ENCODE measurements at places on chromosomes 16 and 17.

DNA sequence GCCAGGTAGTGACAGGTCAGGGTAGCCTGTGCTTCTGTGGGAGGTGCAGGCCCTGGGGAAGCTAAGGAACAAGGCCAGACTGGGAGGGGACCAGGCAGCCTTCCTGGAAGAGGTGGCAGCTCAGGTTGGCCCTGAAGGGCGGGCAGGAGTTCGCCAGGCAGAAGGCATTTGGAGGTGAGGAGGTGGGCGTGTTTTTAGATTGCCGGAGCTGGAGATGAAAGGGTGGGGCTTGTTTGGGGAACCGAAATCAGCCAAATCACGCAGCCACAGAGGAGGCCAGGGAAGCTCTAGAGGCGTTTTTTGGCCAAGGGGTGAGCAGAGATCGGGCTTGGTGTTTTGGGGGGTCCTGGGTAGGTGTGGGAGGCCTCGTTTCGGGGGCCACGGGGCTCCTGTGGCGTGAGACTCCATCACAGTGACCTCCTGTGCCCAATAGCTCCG is 7.6 kb downstream of the ADCY7 start:
- peak; percentile 35 for DNase-seq

- DNase-seq: no peak
These were observed 125.2 kb downstream of the C16orf78 start for GRCh38 chr16:49498666-49499413.

- DNase-seq: no peak
These were observed 2.6 kb downstream of the GPS2 start for GRCh38 chr17:7312432-7313087.

DNA sequence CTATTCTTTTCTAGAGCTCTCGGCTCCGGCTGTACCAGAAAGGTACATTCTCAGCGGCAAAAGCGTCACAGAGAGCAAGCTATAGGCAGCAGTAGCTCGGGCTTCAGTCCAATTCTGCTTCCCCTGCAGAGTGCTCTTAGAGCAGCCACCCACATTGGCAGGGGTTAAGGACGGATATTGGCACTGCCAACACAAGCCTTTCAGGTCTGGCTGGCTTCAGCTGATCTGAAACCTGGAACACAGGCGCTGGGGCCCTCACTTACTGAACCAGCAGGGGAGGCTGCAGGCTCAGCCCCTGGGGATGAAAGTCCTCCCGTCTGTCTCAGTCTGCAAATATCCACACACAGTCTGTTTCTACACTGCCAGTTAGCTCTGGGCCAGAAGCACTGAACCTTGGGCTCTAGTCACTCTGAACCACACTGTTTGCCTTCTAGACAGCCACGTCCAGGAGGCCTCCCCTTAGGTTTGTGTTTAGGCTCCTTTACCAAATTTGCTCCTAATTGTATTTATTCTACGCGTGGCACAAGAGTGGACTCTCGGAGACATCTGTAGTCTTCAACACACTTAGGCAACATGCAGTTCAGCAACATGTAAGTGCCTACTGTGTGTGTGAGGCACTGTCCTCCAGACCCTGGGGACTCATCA is 40.1 kb downstream of the HIC1 start:
- no peak for DNase-seq

GRCh38 chr17:39863244-39863917 is 731 bp downstream of the IKZF3 start:
- DNase-seq: no peak

- no peak for DNase-seq
These were observed 102.1 kb downstream of the ZNF778 start for GRCh38 chr16:89319631-89319885.

DNA sequence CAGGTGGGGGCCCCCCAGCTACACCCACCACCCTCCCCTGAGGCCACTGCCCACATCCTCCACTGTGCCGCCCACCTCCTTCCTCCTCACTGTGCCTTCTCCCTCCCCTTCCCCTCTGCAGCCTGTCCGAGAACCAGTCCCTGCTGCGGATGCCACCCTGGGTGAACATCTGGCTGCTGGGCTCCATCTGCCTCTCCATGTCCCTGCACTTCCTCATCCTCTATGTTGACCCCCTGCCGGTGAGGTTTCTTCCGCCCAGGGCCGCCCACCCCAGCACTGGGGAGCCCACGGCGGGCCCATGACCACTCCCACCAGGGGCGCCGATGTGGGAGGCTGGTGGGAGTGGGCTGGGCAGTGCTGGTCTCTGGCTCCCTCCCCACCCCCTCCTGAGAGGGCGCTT is 22.1 kb downstream of the RABEP2 start:
- DNase-seq: no peak

DNA sequence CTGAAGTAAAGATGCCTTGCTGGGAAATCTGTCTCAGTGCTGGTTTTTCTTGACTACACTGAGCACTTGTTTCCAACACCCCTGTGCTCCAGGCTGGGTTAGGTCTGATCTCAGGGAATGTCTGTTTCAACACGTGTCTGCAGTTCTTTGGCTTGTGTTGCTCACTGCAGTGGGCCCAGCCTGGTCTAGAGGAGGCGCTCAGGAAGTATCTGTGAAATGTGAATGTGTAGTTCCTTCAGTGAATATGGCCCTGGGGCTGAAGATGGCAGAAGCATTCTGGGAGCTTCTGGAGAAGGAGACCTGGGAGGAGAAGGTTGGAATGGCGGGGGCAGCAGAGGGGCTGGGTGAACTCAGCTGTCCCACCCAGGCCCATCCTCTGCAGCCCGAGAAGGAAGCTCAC is 8.1 kb upstream of the YPEL3 start:
- no peak for DNase-seq

DNA sequence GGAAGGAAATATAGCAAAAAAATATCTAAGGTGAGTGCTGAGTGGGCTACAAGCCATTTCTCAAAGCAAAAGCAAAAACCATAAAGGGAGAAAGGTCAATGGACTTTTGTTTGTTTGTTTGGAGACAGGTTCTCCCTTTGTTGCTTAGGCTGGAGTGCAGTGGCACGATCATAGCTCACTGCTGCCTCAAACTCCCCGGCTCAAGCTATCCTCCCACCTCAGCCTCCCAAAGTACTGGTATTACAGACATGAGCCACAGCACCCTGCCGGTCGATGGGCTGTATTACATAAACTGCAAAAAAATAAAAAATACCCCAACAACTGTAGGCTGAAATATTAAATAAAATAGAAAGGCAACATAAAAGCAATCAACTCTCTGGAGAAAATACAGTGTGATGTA is 3.5 kb upstream of the RBBP6 start:
- no peak for DNase-seq

DNA sequence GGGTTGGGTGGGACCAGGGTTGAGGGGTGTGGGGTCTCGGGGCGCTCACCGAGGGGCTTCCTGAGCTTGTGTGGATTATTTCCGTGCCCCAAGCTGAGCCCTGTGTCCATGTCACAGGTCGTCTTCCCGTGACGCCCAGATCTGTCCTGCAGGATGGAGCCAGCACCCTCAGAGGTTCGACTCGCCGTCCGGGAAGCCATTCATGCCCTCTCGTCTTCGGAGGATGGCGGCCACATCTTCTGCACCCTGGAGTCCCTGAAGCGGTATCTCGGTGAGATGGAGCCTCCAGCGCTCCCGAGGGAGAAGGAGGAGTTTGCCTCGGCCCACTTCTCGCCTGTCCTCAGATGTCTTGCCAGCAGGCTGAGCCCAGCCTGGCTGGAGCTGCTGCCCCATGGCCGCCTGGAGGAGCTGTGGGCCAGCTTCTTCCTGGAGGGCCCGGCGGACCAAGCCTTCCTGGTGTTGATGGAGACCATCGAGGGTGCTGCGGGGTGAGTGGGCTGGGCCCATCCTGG is 1.0 kb downstream of the TELO2 start:
- no peak for DNase-seq

GRCh38 chr17:16880121-16880842 is 91.6 kb downstream of the TNFRSF13B start:
- DNase-seq: no peak

DNA sequence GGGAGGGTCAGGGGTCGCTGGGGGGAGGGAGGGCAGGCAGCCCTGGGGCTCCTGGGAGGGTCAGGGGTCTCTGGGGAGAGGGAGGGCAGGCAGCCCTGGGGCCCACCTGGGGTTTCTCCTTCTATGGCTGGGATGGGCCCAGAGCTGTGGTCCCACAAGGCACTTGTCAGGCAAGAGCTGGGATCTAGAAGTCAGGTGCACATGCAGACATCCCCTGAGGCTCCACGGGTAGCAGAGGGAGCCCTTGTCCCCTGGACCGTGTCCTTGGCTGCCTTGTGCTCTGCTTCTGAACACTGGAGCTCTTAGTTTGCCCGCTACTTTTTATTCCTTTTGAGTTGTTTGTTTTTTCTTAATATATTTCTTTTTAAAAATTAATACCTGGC is 1.8 kb downstream of the TUBB3 start:
- DNase-seq: no peak

GRCh38 chr17:56319531-56319930 is 166.3 kb downstream of the ANKFN1 start:
- DNase-seq: no peak

- DNase-seq: no peak
These were observed 6.4 kb upstream of the ZNF750 start for GRCh38 chr17:82846061-82846691.

- DNase-seq: no peak
These were observed 218.7 kb downstream of the RPTOR start for GRCh38 chr17:80763293-80763867.

DNA sequence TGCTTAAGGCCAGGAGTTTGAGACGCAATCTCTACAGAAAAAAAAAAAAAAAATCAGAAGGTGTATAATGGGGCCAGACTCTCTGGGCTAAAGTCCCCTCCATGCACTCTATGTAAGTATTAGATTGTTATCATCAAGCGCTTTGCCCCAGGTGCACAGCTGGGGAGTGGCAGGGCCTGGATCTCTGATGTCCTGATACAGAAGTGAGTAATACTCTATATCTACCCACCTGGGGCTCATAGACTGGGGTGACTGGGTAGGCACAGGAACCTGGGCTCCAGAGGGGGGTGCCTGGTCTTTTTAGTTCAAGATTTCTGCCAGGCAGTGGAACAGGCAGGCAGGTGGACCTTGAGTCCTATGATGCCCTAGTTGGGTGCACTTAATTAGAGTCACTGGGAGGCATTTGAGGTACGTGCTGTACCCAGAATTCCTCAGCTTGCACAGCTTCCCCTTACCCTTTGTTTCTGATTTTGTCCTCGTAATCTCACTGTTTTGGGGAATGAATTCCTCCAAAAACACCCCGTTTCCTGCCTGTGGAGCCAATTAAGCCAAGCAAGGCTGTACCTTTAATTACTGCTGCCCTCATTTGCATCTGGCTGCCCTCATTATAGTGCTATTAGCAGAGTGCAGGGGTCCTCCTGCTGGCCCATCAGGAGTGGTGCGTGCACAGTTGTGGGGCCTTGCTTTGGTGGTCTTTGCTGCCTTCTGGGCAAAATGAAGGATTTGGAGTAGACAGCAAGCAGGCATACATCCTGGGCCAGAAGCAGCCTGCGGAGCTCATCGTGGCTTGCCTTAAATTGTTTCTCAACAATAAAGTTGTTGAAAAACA is 239.0 kb downstream of the SNX29 start:
- no peak for DNase-seq

DNA sequence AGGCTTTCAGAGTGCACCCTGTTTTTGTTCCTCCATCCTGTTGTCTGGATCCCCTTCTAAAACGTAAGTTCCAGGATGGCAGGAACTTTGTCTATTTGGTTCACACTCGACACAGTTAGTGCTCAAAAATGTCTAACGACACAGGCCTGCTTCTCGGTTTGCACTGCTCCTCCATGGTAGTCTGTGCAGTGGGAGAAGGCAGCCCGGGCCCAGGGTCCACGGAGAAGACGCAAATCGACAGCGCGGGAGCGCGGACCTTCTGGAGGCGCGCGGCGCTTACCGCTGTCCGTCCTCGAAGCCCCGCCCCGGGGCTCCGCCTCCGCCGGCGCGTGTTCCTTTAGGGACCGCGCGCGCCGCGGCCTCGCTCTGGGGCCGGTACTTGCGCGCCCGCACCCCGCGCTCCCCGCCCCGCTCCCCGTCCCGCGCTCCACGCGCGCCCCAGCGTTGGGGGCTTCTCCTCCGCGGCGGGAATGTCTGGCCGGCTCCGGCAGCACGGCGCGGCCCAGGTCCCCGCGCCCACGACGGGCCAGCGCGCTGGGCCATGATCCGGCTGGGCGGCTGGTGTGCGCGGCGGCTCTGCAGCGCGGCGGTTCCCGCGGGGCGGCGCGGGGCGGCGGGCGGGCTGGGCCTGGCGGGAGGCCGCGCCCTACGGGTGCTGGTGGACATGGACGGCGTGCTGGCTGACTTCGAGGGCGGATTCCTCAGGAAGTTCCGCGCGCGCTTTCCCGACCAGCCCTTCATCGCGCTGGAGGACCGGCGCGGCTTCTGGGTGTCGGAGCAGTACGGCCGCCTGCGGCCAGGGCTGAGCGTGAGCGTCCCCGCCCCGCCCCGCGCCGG is at the start of gene NT5M:
TSS of gene NT5M (plus strand) at position 364 of the 837 bp plus-strand sequence. CDS start at position 542, 178 bp downstream.
- peak; percentile 78 for DNase-seq

GRCh38 chr16:28090646-28091377 is 27.3 kb upstream of the GSG1L start:
- no peak for DNase-seq

GRCh38 chr16:71610936-71611871 is 14.8 kb upstream of the MARVELD3 start:
- peak; percentile 86 for DNase-seq

- no peak for DNase-seq
These were observed 86.3 kb downstream of the MYH11 start for GRCh38 chr16:15770512-15770911.

- DNase-seq: no peak
These were observed 111.1 kb downstream of the VPS53 start for GRCh38 chr17:603406-604114.

- no peak for DNase-seq
These were observed 240.7 kb downstream of the MAP2K6 start for GRCh38 chr17:69654981-69655855.

DNA sequence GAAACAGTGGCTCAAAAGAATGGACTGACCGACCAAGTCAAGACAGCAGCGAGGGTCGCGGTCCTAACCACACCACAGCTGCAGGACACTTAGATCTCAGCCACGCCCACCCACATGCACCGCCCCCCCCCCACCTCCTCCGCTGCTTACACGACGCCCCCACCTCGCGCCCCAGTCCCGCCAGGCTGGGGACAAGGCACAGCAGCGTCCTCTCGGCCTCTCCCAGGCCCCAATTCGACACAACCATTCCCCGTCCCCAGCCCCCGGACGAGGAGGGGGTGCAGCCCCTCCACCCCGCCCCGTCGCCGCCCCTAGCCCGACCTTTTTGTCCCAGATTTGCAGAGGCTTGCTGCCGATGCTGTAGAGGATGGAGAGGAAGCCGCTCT is 477 bp downstream of the CFAP20 start:
- DNase-seq: no peak

DNA sequence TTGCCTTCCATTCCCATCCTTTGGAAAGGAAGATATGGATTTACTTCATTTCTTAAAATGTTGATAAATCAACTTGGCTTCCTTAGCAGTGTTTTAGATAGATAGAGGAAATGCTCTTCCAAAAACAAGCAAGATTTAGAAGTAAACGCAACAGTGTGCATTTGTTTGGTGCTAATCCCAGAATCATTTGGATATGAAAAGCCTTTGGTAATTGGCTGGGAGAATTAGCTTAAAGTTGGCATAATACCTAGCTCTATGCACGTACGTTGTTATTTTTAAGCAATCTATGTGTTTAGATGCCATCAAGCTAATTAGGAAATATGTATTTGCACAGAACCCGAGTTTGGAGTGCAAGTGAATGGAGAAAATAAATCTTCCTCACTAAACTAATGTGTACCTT is 415.3 kb downstream of the GRIN2A start:
- no peak for DNase-seq

Data from naive thymus-derived CD8-positive, alpha-beta T cell (primary cell).